ENCODE measurements at places on chromosomes 1 and 21. TPM values are rescaled to one million over a fixed set of nuclear protein-coding genes. Genes with fewer than 3 reads are reported as not detected.

The KRTAP10-1 gene
- total RNA-seq = not detected

The NTRK1 gene
- total RNA-seq = 1.8 TPM

The OSCP1 gene
- total RNA-seq = 9.8 TPM

The ATP5IF1 gene
- total RNA-seq = 92.2 TPM

The COL11A1 gene
- 19.0 TPM for total RNA-seq
